Sigmoid colon (tissue), 7 donors: ENCODE measurements at places on chromosomes 2 and 18.
A peak's percentile ranks its signal among the peaks of the same experiment; 100 is the strongest.

DNA sequence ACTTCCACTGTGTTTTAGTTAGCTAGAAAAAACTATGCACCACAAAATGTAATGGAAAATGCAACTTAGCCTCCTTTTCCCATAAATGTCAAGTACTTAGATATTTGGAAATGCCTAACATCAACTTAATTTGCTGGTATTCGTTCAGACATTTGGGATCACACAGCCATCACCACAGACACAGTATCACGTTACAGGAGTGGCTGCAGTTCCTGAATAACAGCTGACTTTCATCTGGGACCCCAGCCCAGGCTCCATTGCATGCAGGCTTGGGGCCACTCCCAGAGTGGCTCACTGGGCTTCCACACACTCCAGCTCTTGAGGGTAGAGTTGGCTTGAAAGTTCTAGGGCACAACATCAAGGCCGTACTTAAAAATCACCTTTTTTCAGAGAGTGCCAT lies 9.3 kb downstream of the TMEM182 start:
- no peak for DNase-seq
- H3K4me3 ChIP-seq = no peak overlapping the region
- no peak overlapping the region for H3K27ac ChIP-seq
- H3K36me3 ChIP-seq = no peaks in the 10 kb centered on the region
- no peaks in the 10 kb centered on the region for H3K27me3 ChIP-seq

DNA sequence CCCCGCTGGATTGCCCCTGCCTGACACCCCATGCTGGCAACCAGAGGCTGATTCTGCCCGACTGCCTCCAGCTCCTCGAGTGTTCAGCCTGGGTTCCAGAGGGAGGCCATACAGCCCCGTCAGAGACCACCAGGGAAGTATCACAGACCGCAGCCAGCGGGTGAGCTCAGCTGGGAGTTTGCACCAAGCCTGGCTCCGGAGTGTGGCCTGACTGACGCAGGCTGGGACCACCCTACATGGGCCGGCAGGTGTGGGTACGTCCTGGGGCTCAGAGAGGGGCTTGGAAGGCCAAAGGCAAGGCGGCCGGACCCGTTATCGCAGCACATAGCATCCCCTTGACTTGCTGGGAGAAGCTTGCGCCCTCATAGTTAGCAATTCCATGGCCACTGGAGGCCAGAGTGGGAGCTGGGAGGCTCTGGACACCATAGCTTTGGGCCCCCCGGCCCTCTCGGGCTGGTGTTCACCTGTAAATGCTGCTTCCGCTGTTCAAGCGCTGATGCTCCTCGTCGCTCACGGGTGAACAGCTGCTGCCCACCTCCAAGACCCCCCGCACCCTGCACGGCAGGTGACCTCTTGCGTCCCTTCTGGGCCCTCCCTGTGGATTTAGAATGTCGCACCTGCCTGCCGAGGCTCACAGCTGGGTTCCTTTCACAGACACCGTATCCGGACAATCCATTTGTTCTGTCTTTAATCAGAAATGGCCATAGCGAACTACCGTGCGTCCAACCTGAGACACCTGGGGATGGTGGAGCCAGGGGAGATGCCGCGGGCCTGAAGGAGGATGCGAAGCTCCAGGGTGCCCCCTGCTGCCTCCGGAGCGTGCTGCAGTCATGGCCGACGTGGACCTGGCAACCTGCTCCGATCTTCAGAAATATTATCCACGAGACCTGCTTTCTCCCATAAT lies 31.2 kb upstream of the SLC66A3 start:
- H3K36me3 ChIP-seq = no peaks in the 10 kb centered on the region
- H3K4me1 ChIP-seq = no peaks in the 10 kb centered on the region
- H3K27me3 ChIP-seq = no peaks in the 10 kb centered on the region
- H3K27ac ChIP-seq = no peak overlapping the region

DNA sequence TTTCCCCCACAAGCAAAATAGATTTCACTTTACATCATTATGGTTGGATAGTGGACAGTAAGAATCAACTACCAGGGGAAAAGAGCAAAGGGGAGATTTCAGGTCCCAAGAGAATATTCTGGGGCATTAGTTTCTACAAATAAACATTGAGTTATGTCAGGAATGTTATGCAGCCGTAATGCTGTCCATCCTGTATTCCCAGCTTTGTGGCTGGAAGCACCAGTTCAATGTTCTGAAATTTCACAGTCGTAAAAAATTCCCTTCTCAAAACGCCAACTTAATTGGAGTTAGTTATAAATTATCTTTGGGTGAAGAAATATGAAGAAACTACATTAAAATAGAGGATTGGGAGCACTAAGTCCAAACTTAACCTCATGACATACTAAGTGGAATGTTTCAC lies 141.5 kb upstream of the FIGN start:
- no peak overlapping the region for H3K27ac ChIP-seq
- no peak overlapping the region for H3K4me3 ChIP-seq
- peaks cover 4% of the 10 kb centered on the region for H3K4me1 ChIP-seq
- no peaks in the 10 kb centered on the region for H3K27me3 ChIP-seq
- no peaks in the 10 kb centered on the region for H3K36me3 ChIP-seq
- no peak for DNase-seq

GRCh38 chr18:11146238-11146946 lies 3.0 kb downstream of the PIEZO2 start:
- H3K27me3 ChIP-seq = peaks cover 28% of the 10 kb centered on the region
- H3K27ac ChIP-seq = no peak overlapping the region
- H3K4me1 ChIP-seq = no peaks in the 10 kb centered on the region
- peak overlapping the region; percentile 37 for H3K4me3 ChIP-seq
- DNase-seq = no peak

DNA sequence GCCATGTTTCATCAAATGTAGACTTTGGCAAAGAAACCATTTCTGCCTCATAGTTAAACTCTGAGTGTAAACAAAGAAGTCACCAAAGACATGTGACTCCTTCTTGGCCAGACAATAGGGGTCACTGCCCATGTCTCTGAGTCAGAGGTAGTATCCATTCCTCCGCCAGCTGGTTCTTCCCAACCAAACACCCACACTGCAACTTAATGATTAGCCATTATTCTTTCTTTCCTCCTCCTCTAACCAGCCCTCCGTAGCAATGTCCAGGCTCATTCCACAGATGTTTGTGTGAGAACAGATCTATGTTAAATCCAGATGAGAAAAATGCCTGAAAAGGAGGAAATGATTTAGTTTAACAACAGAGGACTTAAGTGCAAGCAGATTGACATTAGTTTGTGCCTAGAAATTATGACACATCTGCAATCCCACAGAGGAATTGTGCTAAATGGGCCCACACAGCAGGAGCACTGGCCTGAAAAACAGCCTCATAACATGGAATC lies 127.9 kb upstream of the SH3BP4 start:
- no peaks in the 10 kb centered on the region for H3K27me3 ChIP-seq
- peak overlapping the region; percentile 43 for H3K27ac ChIP-seq
- peaks cover 8% of the 10 kb centered on the region for H3K4me1 ChIP-seq
- peak; percentile 75 for DNase-seq

- no peak for DNase-seq
- no peaks in the 10 kb centered on the region for H3K27me3 ChIP-seq
- no peak overlapping the region for H3K27ac ChIP-seq
- no peak overlapping the region for H3K4me3 ChIP-seq
- no peaks in the 10 kb centered on the region for H3K36me3 ChIP-seq
These were observed 10.3 kb upstream of the AGXT start for GRCh38 chr2:240858321-240858720.
